ENCODE measurements at places on chromosomes 11 and 22. TPM values are rescaled to one million over a fixed set of nuclear protein-coding genes. Genes with fewer than 3 reads are reported as not detected.

- no peak for DNase-seq
These were observed 1049.5 kb downstream of the TBC1D22A start for GRCh38 chr22:47811971-47812370.

- no peak for DNase-seq
These were observed 639 bp downstream of the CRY2 start for GRCh38 chr11:45847911-45848316.

DNA sequence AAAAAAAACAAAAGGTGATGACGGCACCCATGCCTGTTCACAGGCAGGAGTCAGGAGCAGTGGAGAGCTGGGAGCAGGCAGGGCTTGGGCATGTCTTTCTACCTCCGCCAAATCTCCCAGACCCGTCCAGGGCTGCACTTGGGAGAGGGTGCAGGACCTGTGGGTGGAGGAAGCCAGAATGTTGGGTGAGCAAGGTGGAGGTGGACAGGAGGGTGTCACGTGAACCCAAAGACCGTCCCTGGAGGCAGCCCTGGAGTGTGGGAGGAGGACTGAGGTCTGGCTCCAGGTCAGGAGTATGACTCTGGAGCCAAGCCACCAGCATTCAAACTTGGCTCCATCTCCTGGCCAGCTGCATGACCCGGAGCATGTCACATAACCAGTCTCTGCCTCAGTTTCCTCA, 26.6 kb upstream of the RELT start:
- DNase-seq, result no peak

- no peak for DNase-seq
These were observed 28.0 kb downstream of the RBX1 start for GRCh38 chr22:40979198-40979597.

Gene OR2AG2
- not detected for total RNA-seq

GRCh38 chr11:42596576-42597145, 715.1 kb upstream of the API5 start:
- no peak for DNase-seq

- no peak for DNase-seq
These were observed 303.4 kb upstream of the SYN3 start for GRCh38 chr22:33361581-33361980.

DNA sequence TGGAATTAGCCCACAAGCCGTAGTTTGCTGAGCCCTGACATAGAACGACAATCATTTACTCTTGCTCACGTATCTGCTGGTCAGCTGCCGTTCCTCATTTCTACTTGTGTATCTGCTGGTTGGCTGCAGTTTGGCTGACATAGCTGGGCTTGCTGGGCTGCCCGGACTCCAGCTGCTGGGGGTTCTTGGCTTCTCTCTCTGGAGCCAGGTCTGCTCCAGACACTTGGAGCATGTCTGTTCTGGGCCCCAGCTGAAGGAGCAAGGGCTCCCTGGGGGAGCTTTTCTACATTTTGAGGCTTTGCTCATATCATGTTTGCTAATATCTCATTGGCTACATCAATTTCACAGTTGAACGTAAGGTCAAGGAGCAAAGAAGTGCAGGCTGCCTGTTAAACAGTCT, 47.3 kb downstream of the PRDM11 start:
- DNase-seq, result no peak

- no peak for DNase-seq
These were observed 846.0 kb downstream of the TBC1D22A start for GRCh38 chr22:47608421-47608820.

GRCh38 chr11:124394408-124394807, 4.4 kb downstream of the OR8B3 start:
- DNase-seq, result no peak

- DNase-seq, result no peak
These were observed 1134.1 kb upstream of the CCDC90B start for GRCh38 chr11:84420271-84420670.

Measured in activated naive CD4-positive, alpha-beta T cell treated with anti-CD3 and anti-CD28 coated beads, Interleukin-2, amount 50 U/mL, for 72 hours (primary cell).